ENCODE measurements at places on chromosomes 2 and 18.

- no peak for DNase-seq
Measured at GRCh38 chr2:182545420-182546167, 118.8 kb upstream of the PDE1A start.

DNA sequence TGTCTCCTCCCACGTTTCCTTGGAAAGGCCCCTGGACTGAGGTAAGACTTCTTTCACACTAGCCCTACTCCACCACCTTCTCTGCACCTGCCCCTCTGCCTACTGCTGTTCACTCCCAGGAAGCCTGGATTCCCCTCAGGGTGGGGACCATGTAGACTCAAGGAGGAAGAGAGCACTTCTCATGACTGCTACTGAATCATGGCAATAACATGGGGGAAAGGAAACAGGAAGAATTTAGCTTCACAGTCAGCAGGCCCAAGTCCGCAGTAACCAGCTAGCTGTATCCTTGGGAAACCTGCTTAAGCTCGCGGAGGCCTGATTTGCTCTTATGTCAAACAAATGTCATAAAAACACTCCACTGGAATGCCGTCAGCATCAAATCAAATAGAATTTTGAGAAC, 126.2 kb upstream of the CAPN13 start:
- no peak for DNase-seq

GRCh38 chr2:158544998-158545397, 88.2 kb downstream of the PKP4 start:
- no peak for DNase-seq

DNA sequence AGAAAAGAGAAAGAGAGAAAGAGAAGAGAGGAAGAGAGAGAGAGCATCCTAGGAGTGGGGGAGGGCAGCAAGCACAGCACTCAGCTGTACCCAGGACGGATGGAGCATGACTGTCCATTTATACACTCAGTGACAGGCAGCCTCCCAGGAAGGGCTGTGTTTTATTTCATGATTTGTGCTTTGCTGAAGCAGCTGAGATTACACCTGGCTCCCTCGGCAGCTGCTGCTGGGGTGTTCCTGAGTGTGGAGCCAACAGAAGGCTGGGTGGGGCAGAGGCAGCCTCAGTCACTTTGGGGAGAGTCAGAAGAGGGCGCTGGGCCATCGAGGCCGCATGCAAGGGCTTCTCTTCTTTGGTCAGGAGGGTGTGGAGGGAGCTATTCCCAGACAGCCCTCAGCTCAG, 47.8 kb upstream of the TEX51 start:
- no peak for DNase-seq

DNA sequence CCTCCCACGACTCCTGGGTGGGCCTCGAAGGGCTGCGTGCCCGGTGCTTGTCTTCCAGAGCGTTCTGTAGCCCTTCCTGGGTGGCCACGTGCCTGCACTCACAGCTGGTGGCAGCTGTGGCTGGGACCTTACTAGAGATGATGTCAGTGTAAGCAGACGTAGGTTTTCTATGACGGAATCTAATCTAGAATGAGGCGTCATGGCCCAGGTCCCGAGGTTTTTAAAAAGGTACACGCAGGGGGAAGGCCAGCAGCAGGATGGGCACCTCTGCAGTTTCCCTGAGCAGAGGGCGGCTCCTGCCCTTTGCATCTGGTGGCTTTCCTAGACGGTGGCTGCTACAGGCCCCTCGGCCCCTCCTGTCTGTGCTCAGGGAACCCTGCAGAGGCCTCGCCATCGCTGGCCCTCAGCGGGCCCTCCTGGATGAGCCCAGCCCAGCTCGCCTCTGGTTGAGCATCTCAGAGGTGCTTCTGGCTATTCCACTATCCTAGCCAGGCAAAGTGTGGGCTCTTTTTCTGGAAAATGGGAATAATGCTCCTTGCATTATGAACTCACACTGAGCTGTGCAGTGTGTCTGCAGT, 49.6 kb upstream of the PXDN start:
- DNase-seq, result no peak

DNA sequence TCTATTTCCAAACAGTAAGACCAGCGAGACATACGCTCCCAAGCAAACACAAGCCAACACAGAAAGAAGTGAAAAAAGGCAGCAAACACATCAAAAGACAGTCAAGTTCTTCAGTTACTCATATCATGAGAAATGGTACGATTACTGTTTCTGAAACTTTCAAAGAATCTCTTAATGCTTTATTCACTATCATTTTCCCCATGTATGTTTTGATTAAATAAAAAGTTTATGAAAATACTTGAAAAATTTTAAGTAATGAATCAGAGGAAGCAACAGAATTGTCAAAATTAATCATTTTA, 114.9 kb downstream of the HDAC4 start:
- no peak for DNase-seq

GRCh38 chr2:142878031-142878678, 691 bp downstream of the KYNU start:
- no peak for DNase-seq

DNA sequence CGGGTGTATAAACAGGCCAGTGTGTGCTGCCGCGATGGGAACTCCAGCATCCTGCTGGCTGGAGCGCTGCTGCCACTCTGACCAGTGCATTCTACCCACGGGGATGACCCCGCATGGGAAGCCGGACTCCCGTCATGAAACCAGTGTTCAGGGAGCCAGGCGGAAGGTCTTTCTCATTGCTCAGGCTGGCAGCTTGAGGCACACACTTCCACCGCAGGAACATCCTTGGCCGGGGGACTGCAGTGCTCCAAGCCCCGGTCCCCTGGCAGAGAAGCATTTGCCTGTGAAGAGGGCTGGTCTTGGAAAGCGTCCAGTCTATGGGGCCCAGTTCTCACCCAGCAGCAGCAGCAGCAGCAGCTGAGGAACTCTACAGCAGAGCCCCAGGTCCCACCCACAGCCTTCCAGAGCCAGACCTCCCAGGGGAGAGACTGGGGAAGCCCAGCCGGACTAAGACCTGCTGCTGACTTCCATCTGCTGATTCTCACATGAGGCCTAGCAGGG, 235.9 kb downstream of the KLHL29 start:
- no peak for DNase-seq

GRCh38 chr2:202269585-202269984, 4.0 kb downstream of the NOP58 start:
- no peak for DNase-seq

DNA sequence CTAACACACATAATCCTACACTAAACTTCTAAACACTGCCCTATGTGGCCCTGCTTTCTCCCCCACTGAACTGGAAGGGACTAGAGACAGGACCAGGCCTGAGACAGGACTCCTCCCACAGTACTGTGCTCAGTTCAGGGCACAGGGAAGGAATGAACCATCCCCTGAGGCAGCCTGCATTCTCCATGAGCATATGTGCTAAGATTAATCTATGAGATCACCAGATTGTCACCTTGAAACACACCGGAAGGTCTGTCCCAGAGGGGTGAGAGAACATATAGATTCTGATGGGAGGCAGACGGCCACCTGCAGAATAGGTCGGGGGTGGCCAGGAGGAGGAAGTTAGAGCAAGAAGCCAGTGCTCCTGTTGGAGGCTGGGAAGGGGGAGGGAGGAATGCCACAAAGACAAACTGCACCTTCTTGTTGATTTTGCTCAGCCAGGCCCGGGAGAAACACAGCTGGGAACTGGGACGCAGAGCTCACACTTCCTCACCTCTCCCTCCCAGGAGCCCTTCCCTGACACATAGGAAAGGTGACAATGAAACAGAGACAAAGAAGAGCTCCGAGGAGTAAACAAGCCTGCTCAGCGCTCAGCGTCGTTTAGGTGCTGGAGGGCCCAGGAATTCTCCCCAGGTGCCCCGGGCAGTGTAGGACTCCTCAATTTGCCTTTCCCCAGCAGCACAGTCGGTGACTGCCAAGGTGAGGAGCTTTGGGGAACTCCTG, 52.1 kb downstream of the ZBTB7C start:
- DNase-seq, result no peak

DNA sequence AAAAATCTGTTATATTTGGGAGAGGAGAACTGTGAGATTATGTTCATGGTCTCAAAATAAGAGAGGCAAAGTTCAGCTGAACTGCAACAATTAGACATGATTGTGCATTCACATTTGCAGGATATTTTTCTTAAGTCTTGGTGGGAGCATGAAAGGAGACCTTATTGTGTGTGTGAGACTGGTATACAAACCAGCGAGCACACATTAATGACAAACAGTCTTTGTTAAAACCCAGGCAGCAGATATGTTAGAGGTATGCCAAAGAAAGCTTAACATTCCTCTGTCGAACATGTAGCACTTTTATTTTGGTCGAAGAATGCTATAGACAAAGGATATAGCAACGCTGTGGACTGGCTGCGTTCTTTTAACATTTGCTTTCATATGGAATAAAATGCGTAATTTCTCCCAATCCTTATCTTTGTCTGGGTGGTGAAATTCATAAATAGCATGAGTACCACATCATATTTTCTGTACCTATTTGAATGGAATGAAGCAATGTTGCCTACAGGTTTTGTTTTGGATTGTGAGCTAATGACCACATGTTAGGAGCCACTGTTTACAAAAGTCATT, 88.4 kb downstream of the ICOS start:
- no peak for DNase-seq

- no peak for DNase-seq
Measured at GRCh38 chr18:76475450-76476194, 19.4 kb downstream of the ZNF516 start.

DNA sequence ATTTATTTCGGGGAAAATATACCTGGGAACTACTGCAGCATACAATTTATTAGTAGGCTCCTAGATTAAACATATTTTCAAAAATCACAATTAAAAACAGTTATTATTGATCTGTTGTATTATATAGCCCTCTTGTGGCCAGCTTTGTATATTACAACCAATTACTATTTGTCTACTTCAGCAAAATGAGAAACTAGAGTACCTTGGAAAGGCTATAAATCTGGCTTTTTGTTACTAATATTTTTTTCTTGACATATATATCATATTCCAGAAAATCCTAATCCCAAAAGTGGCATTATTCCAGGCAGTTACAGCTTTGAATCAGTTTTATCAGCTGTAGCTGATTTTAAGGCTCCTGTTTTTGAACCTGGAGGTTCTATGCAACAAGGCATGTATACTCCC, 101.2 kb downstream of the UBR3 start:
- no peak for DNase-seq

DNA sequence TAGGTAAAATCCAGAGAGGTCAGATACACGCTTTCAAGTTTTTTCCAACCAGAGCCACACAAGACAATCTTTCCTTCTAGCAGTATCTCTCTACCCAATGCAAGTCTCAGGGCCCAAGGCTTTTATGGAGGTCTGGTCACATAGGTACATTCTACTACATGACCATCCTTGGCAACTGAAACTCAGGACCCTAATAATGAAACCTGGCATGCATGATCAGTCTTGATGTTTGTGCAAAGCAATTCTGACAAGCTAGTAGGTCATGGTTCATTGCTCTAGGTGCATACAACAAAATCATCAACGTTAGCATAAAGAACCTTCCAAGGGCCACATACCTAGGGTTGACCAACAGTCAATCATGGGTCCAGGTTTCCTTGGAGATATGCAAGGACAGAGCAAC, 33.2 kb upstream of the CCDC88A start:
- no peak for DNase-seq

- no peak for DNase-seq
Measured at GRCh38 chr2:64593035-64593655, 60.6 kb downstream of the SERTAD2 start.

GRCh38 chr2:149562324-149562723, 25.3 kb downstream of the MMADHC start:
- peak; percentile 11 for DNase-seq

DNA sequence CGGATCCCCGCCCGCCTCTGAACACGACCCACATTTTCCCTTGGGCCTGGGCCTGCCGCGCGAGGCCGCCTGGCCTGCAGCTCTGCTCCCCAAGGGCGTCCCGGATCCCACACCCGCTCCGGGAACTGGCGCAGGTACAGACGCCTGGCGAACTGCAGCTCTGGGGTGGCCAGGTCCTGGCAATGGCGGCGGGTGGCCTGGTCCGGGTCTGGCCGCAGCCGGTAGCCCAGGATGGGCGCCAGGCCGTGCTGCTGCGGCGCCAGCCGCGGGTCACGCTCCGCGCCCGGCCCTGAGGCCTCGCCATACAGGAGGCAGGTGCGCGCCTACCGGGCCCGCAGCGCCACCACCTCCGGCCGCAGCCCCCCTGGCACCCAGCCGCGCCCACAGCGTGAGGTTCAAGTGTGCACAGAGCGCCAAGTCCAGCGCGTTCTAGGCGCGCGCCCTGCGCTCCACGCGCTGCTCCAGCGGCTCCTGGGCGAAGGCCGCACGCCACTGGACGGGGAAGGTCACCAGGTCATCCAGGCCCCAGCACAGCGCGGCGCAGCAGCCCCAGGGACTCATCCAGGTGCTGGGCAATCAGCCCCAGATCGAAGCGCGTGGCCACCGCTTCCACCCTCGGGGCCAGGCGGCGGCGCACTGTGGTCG, 9.5 kb downstream of the AQP12A start:
- no peak for DNase-seq

DNA sequence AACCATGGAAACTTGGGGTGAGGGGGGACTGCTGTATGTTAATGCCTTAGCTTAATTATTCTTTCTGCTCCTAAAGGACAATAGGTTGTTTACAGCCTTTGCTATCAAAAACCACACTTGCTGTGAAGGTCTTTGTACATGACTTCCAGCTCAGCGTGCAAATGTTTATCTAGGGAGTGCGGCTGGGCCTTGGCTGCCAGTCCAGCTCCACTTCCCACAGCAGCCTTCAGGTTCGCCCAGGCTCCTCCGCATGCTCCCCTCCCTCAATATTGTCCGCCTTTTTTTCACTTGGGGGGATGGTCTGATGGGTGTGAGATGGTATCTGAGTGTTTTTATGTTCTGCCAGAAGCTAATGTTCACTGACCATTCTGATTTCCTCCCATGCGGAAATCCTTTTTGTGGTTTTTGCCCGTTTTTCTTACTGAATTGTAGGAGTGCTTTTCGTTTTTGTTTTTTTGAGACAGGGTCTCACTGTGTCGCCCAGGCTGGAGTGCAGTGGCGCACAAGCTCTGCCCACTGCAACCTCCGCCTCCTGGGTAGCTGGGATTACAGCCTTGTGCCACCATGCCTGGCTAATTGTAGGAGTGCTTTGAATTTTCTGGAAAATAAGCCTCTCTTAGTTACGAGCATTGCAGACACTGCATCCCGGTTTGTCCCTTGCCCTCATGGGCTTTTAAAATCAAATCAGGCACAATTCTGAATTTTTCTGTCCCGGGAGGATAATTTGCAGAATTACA, 28.8 kb downstream of the SH3BP4 start:
- no peak for DNase-seq

DNA sequence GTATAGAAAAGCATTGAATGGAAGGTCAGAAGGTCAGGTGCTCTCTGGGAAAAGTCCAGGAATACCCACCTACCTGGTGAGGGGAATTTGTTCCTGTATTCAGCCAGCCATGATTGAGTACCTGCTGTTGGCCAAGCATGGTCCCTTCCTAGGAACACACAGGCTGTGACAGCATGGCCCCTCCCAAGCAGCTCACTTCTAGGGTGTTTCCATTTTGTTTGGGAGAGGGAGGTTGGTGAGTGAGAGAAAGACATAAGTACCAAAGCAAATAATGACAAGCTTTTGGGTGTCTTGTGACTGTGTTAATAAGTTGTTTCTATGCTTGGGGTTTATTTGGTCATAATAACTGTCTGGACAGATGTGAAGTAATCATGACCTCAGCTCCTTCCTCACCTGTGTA, 46.3 kb downstream of the CABLES1 start:
- no peak for DNase-seq
